ENCODE measurements at places on chromosomes 4 and X. TPM values are rescaled to one million over a fixed set of nuclear protein-coding genes. Genes with fewer than 3 reads are reported as not detected.

DNA sequence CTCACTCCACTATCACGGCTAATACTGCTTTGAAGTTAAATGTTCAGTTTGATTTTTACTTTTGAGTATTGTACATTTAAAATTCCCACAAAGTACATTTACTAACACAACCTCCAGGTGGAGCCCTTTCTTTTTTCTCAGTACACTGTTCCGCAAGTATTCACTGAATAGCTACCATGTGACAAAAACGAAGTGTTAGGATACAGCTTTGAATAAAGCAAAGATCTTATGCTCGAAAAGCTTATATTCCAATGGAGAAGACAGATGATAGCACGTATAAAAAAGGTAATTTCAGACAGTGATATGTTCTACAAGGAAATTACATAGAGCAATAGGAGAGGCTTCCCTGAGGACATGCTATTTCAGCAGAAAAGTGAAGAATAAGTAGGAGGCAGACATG, 60.7 kb upstream of the ABCG2 start:
- DNase-seq = peak; percentile 55

DNA sequence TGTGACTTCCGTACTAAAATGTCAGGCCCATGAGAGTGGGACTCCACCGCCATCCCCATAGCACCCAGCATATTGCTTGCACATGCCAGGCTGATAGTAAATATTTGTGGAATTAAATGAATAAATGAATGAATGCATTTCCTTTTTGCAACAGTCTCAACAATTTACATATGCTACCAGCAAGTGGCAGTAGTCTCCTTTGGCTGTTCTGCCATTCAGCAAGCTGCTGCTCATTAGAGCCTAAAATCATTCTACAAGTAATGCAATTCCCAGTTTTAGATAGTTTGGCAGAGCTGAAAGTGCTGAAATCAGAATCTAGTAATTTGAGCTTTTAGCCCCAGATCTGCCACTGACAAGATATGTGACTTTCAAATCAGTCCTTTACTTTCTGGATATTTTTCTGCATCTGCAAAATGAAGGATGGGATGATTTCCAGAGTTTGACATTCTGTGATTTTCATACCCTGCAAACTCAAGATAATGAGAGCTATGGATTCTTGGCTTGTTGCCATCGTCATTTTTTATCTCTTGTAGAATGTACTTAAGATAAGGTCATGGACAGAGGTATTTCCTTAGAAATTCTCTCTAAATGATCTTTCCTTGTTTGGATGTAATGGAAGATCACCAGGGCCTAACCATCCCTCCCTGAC, 35.7 kb upstream of the INTS6L start:
- DNase-seq = peak; percentile 40

DNA sequence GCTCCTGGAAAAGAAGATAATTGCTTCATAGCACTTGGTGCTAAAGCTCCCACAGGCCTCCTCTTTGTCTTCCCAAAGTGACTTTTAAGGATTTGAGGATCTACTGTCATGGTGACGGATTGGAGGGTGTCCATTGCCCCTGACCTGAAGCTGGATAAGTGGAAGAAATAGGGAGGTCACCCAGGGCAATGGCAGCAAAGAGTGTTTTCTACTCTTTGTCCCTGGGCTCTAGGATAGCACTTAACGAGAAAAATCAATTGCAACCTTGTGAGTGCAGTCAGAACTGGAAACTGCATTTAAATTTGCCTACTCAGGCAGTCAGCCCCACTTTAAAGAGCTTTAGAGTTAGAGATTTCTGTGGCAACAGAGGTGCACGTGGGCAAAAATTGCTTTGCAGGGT, 43.7 kb upstream of the XK start:
- DNase-seq = no peak

DNA sequence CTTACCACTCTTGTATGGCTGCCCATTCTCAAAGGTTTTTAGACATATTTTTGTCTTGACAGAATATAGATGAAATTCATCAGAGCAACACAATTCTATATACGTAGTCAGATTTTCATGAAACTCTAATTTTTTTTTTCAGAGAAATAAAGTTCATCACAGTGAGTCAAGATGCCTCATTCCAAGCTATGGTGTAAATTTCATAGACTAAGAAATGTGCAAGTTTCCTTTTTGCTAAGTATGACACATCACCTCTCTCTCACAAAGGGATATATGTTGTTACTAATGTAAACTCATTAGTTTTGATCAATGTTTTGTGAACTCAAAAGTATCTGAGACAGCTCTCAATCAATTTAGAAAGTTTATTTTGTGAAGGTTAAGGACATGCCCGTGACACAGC, 60.4 kb upstream of the ATXN3L start:
- DNase-seq = no peak

- DNase-seq = no peak
These were observed 170.3 kb downstream of the THOC2 start for GRCh38 chrX:123562342-123563146.

DNA sequence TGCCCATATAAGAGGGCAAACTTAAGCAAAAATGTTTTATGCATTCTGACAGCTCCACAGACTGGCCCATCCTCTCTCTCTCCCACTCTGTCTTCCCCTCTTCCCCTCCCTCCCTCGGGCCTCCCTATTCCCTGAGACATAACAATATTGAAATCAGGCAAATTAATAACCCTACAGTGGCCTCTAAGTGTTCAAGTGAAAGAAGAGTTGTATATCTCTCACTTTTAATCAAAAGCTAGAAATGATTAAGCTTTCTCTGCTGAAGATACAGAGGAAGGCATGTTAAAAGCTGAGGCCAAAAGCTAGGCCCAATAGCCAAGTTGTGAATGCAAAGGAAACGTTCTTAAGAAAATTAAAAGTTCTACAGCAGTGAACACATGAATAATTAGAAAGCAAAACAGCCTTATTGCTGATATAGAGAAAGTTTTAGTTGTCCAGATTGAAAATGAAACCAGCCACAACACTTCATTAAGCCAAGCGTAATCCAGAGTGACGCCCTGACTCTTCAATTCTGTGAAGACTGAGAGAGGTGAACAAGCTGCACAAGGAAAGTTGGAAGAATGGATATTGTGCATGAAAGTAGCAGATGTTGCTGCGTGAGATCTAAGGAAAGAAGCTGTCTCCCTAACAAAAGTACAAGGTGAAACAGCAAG, 54.9 kb downstream of the USO1 start:
- no peak for DNase-seq

DNA sequence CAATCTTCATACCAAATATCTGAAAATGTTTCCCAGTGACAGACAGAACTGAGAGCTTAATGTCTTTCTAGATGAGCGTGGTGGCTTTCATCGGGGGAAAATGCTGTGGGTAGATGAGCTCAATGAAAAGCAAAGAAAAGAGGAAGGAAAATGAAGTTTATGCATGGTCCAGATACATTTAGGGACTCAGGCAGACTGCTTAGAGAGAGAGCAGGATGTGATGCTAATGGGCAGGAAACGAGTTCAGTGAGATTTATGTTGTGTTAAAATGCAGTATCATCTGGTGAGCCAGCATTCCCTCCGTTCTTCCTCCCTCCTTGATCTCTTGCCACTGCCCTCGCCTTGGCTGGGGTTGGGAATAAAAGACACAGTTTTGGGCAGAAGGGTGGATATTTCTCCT, 229.2 kb downstream of the GBA3 start:
- DNase-seq = no peak

- DNase-seq = no peak
These were observed 145.6 kb upstream of the KCNIP4 start for GRCh38 chr4:22094217-22094616.

GRCh38 chrX:41913476-41913875, 9.9 kb downstream of the CASK start:
- no peak for DNase-seq

DNA sequence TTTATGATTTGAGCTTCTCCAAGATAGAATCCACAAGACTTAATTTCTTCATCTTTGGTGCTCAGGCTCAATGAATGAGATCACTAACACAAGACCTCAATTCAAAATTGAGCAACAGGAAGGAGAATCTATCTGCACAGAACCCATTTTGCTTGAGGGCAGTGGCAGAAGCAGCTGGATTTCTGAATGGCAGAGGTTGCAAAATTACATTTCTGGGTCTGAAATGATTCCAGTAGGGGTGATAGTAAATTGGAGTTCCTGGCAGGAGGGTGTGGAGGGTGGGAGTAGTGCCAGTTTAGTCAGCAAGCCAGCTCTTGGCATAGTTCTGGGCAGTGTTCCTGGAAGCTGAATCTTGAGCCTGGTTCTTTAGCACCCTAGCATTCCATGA, 281.1 kb downstream of the SLC7A11 start:
- no peak for DNase-seq

DNA sequence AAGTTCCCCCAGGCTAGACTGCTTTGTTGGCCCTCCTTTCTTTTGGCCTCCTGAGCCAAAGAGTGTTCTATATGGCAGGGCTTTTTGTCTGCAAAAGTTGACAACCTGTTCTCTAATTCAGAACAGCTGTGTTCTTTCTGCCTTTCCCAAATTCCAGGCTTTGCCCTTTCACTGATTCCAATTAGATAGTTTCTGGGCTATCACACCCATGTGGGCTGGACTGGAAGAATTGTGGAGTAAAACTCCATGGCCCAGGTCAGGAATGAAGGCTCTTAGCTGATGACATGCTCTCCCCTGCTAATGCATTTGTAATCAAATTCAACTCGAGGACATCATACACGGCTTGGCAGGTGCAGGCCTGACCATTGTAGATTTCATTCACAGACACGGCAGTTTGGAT, 19.4 kb downstream of the BMP3 start:
- peak; percentile 65 for DNase-seq

- no peak for DNase-seq
These were observed 23.2 kb downstream of the MOB1B start for GRCh38 chr4:70925418-70925817.

- no peak for DNase-seq
These were observed 19.2 kb downstream of the SUPT20HL2 start for GRCh38 chrX:24294619-24295018.

DNA sequence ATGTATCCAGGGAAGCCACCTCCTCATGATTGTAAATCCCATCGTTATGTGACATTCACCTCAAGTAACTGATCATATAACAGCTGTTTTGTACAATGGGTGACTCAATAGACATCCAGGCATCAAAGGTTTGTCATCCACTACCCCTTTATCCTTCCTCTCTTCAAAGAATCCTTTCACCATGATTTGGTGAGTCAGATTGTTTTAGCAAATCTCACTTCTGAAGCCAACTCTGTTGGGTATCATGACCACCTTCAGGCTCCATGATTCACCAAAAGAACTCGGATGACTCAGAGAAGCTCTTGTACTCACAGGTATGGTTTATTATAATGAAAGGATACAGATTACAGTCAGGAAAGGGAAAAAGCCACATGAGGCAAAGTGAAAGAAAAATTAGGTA, 132.1 kb downstream of the PWWP3B start:
- DNase-seq = no peak

DNA sequence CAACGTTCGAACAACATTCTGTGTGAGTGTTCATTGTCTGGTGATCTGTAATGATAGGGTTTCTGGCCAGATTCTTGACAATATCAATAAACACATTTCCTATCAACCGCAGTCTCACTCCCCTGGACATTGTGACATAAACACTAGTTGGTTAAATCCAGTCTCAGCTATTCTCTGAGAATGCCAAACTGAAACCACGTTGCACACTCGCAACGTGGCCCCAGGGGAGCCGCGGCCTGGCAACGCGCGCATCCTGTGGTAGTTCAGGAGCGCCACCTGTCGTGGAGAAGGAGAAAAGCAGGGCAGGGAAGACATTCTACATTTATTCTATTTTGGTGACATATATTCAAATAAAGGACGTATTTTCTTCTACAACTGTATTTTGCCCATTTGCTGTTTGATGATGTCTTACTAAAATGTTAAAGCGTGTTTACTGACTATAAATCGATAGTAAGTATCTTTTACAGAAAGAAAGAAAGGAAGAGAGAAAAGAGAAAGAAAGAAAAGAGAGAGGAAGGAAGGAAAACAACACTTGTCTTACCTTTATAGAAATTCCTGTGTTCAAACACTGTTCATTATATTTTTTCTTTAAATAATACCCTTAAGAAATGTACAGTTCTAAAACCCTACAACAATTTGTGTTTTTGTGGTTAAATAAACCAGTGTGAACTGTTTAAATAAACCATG, 738.3 kb upstream of the FRG1 start:
- DNase-seq = peak; percentile 69

DNA sequence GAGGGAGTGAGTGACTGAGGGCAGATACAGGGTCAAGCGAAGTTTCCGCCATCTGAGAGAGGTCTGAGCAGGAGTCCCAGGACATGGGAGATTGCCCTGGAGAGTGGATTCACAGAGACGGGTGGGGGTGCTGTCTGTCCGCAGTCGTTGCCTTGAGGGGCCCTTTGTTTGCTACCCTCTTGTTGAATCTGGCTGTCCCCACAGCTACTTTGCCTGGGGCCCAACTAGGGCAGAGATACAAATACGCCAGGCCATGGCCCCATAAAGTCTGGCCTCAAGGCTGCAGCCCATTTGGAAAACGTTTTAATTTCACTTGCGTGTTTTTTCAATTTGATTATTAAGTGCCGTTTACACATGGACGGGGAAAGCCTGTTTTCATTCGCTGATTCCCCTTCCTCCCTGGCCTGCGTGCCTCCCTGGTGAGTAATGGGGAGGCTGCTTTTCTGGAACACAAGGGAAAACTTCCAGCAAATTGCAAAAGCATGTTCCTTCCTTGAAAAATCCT, 134.4 kb downstream of the SMIM20 start:
- DNase-seq = peak; percentile 94

- no peak for DNase-seq
These were observed 29.8 kb downstream of the UGT2B7 start for GRCh38 chr4:69126024-69126423.

DNA sequence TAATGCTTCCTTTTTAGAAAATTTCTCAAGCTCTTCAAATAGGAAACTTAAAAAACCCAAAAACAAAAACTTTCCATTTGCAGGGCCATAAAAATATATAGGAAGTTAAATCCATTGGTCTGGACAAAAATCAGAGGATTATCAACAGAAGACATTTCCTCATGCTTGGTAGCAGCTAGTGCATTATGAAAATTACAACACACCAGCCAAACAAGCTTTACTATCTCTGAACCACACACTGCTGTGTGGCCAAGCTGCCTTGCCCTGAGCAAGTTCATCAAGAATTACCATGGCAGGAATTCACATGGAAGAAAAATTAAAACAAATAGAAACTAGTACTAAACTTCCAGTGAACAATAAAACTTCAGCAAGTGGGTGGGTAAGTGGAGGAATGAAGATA, 3.6 kb downstream of the USP46 start:
- no peak for DNase-seq

The GPR173 gene
- polyA plus RNA-seq = 6.4 TPM

The SOX3 gene
- polyA plus RNA-seq = not detected

The SMARCAD1 gene
- 36.6 TPM for polyA plus RNA-seq

The ZIC3 gene
- polyA plus RNA-seq = 0.12 TPM

The NRK gene
- 248 TPM for polyA plus RNA-seq

The KIAA1210 gene
- polyA plus RNA-seq = 0.15 TPM

The TEC gene
- 1.1 TPM for polyA plus RNA-seq

The F11 gene
- polyA plus RNA-seq = not detected

The GAGE12C gene
- not detected for polyA plus RNA-seq

The PPP4R3C gene
- not detected for polyA plus RNA-seq

The UBA1 gene
- 142 TPM for polyA plus RNA-seq

The MSANTD1 gene
- 0.59 TPM for polyA plus RNA-seq

The SMIM10 gene
- 15.9 TPM for polyA plus RNA-seq
